ENCODE measurements at places on chromosomes 4 and X. TPM values are rescaled to one million over a fixed set of nuclear protein-coding genes. Genes with fewer than 3 reads are reported as not detected.

- DNase-seq = no peak
These were observed 197.8 kb downstream of the PDGFC start for GRCh38 chr4:156773648-156774357.

DNA sequence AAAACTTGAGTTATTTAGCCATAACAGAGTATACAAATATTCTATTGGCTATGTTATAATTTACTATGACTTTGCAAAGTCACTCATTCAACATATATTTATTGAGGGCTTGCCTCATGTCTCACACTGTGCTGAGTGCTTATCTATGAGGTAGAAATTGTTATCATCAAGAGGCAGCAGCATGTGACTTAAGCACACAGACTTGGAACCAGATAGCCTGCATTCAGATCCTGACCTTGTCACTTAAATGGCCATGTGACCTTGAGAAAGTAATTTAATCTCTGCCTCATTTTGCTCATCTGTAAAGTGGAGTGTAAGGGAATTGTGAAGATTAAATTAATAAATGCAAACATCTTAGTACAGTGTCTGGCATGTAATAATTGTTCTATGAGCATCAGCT is 10.1 kb upstream of the EXOSC9 start:
- no peak for DNase-seq

DNA sequence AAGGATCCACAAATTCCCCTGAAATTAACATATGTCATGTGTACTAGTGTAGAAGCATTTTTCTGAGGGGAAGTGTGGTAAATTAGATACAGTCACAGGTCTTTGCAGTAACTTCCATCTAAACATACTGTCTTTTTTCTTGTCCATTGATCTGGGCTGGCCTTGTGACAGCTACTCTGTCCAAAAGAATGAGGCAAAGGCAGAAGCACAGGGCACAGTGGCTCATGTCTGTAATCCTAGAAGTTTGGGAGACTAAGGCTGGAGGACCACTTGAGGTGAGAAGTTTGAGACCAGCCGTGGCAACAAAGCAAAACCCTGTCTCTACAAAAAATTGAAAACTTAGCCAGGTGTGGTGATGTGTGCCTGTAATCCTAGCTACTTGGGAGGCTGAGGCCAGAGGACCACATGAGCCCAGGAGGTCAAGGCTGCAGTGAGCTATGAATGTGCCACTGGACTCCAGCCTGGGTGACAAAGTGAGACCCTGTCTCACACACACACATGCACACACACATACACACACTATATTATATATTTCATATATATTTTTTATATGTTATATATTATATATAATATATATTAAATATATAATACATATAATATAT is 47.6 kb downstream of the HAND2 start:
- DNase-seq = no peak

- no peak for DNase-seq
These were observed 736 bp downstream of the BDH2 start for GRCh38 chr4:103098756-103099440.

DNA sequence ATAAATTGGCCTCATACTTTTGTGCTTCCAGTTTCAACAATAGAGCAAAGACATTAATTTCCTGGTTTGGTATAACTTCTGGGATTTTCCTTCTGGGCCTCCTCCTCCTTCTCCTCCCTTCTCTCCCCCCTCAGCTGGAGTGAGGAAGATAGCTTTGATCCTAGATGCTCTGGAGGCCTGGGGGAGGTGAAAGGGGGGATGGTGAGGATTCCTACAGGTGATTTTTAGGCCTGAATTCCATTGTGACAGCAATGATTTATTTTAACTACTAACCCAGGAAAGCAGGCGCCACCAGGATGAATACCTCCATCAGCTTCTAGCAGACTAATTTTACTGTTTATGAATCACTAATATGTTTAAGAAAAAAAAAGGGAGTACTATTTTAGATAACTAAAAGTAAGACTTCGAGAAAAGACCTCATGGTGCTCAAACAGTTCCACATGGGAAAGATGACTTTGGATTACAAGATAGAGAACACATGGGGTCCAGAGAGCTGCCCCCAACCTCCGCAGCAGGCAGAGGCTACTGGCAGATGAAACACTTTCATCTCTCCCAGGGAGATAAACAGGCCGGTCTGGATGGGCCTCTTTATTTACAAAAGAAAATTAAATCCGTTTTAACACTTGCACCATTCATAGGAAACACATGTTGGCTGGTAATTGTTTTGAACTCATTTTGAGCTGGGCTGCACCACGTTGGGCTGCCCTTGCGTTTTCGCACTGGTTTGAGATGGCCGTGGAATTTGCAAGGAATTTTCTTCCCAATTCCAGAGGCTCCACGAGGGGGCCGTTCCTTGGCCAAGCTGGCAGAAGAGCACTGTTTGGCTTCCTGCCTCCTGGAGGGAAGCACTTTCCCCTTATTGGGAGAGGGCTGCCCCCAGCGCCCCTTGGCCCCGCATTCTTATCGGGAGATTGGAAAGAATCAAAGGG is 125.1 kb upstream of the STX18 start:
- DNase-seq = no peak

GRCh38 chrX:38513112-38513742 is 48.1 kb upstream of the TSPAN7 start:
- no peak for DNase-seq

DNA sequence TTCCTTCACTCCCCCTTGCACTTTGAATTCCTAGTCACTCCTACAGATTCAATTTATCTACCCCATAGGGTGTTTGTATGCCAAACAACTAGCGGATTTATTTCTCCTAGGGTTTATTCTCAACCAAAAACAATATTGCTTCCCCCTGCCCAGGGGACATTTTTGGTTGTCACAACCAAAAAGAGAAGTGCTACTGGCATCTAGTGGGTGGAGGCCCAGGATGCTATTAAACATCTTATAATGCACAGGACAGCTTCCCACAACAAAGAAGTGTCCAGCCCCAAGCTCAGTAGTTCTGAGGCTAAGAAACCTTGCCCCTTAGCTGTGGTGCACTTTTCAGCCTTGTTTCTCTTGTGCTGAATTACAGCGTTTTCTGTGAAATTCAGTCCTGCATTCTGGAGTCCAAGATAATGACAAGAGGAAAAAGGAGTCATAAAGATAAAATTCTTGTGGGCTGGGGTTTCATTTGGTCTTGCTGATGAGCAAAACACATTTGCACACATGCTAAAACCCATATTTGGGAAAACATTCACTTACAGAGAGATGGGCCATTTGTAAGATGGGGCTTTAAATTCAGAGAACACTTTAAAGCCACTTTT is 11.2 kb upstream of the SYTL4 start:
- no peak for DNase-seq

DNA sequence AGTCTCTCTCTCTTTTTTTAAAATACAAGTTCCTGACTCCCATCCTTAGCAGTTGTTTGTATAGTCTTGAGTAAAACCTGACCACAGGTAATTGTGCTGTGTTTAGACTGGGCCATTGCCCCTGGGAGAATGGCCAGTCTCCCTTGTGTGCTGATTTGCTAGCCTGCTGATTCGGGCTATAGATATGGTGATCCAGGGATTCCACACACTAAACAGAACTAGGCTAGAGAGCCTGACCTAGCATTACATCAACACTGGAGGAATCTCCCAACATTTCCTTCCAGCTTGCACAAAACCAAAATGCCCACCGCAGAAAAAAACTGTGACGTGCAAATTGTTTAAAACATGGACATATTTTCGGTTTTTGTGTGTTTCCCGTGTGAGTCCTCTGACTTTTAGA is 5.1 kb downstream of the UPRT start:
- no peak for DNase-seq

DNA sequence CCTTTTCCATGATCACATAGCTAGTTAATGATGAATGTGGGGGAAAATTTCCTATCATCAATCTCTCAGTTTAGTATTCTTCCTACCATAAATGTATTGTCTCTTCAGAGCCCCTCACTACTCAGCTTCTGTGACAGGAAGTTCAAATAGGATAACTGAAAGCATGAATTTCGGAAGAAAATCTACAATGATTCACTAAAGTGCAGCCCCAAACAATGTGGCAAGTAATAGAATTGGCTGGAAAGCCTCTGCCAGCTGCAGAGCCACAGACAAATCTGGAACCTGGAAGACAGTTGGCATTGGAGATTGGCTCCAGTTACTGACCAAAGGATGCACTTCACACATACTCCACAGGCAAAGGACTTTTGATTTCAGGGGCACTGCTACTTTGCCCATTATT is 35.2 kb downstream of the EGF start:
- DNase-seq = no peak

- no peak for DNase-seq
These were observed 20.6 kb downstream of the SH3D19 start for GRCh38 chr4:151304755-151305154.

DNA sequence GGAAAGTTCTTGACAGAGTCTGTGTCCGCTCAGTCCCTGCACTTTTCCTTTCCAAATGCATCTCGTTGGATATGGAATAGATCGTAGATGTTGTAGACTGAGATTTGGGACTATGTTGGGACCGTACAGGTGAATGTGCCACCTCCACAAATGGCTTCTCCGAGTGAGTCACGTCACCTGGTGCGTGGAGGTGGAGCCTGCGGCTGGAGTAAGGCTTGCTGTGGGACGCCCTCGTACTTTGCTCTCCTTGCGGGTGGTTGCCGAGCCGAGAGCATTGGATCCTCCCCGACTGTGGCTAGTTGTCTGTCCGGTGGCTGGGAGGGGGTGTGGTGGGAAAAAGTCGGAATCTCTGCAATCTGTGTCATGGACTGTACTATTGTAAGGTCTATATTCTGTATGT is 60.5 kb downstream of the NELFA start:
- no peak for DNase-seq

- no peak for DNase-seq
These were observed 290.5 kb upstream of the EPHA5 start for GRCh38 chr4:65960751-65961150.

DNA sequence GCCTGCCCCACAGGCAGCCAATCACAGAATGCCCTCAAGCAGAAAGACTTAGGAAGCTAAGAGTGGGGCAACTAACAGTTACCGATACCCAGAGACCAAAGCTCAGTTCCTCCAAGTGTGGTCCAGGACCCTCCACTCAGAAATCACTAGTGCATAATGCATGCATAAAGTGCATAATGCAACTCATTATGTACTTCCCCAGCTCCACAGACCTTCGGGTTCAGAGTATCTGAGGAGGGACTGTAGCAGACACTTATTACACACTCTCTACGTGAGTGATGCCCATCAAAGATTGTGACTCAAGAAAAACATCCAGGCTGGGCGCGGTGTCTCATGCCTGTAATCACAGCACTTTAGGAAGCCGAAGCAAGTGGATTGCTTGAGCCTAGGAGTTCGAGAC is 328.0 kb downstream of the BCOR start:
- no peak for DNase-seq

DNA sequence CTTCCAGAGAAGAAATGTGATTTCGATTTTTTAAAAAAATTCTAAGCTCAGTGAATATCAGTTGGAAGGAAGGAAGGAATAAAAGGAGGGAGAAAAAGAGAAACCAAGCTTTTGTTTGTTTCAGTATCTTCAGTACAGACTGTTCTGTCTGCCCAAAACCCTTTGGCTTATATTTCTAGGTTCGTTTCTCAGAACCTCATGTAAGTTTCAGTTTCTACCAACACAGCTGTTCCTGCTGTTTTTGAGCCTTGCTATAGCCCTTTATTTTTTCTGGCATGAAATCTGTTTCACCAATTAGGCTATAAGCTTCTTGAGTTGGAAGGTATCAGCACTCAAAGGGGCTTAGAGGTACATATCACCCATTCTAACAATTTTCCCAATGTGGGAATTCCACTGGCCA is 157.9 kb downstream of the GBA3 start:
- no peak for DNase-seq

GRCh38 chr4:31417040-31417439 is 696.9 kb downstream of the PCDH7 start:
- DNase-seq = no peak

GRCh38 chr4:92334716-92335350 is 31.1 kb downstream of the GRID2 start:
- DNase-seq = no peak

- DNase-seq = no peak
These were observed 468.6 kb upstream of the FAT1 start for GRCh38 chr4:187192266-187192665.

DNA sequence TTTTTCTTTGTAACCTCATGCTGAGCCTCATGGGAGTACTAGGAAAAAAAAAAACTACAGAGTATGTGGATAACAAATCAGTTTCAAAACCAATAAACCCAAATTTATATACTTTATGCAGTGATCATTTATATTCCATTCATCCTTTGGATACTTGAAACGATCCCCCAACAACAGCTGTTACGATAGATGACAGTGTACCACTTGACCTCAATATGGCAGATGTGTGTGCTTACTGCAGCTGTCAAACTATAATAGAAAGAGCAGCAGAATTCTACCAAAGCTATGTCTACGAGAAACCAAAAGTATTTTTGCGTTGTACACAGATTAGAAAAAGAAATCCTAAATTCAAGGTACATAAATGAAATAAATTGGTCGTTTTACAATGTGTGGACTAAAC is 337.8 kb downstream of the PDGFC start:
- no peak for DNase-seq

GRCh38 chr4:87066403-87067123 is 131.8 kb downstream of the AFF1 start:
- DNase-seq = no peak

- no peak for DNase-seq
These were observed 2.8 kb downstream of the FIP1L1 start for GRCh38 chr4:53380221-53380620.

- no peak for DNase-seq
These were observed 57.3 kb upstream of the CXCL8 start for GRCh38 chr4:73683033-73683432.

- no peak for DNase-seq
These were observed 33.1 kb downstream of the ENPEP start for GRCh38 chr4:110508827-110509710.

DNA sequence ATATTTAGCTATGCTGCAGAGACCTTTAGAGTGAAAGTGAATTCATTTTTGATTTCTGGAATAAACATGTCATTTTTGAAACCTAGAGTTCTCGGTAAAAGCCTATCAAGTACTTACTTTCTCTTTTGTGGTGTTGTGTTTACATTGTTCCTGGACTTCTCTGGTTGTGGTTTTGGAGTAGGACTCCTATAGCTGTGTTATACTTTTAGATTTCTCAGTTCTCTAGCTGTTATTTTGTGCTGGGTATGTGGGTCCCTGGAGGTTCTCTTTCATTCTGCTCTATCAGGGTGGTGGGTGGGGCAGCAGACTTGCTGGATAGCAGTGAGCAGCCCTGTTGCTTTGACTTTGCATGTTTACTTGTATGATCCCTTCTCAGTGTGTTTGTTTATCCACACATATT is 25.6 kb upstream of the MSMO1 start:
- no peak for DNase-seq

Gene MEPE
- not detected for total RNA-seq

Gene ARMCX5
- 9.6 TPM for total RNA-seq

Gene NAT8L
- total RNA-seq = 0.52 TPM

Gene FAM156B
- 14.2 TPM for total RNA-seq

Gene RASL11B
- 26.8 TPM for total RNA-seq

Gene EMCN
- total RNA-seq = 41.5 TPM

Gene GAGE12J
- total RNA-seq = not detected

Gene ZIC3
- not detected for total RNA-seq

Gene STK32B
- total RNA-seq = 3.5 TPM

Gene POF1B
- total RNA-seq = 1.0 TPM
